ENCODE measurements at places on chromosomes 2 and 18.

DNA sequence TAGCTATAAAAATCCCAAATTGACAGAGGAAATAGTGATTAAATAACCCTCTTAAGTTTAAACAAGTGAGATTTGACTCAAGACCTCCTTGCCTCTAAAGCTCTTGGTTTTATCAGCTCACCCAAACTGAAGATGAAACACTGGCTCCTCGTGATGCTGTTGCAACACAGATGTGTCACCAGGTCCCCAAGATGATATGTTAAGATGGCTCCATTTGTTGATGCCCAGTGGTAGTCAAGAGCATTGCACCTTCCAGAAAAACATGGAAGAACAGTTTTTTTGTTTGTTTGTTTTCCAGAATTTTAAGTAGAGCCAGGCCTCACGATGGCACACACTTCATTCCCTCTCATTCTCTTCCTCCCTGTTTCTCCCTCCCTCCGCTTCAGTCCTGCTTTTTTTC lies 399.8 kb downstream of the TXNL1 start:
- no peak for DNase-seq

GRCh38 chr2:231554748-231555545 lies 24.7 kb upstream of the NMUR1 start:
- DNase-seq: no peak

GRCh38 chr18:59140302-59140885 lies 710 bp downstream of the SEC11C start:
- DNase-seq: peak; percentile 42

DNA sequence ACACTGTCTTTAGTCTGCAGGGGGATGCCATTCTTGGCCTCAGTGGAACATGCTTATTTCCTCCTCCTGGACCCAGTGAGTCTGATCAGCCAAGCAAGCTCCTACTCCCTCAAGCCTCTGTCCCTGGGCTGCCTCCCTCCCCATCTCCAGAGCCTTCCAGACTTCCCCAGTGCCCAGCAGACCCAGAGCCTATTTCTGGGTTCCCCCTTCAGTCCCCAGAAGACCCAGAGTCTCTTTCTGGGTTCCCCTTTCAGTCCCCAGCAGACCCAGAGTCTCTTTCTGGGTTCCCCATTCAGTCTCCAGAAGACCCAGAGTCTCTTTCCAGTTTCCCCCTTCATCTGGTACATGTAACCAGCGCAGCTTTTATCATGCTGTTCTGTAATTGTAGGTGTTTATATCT lies 17.0 kb upstream of the PKDCC start:
- no peak for DNase-seq

DNA sequence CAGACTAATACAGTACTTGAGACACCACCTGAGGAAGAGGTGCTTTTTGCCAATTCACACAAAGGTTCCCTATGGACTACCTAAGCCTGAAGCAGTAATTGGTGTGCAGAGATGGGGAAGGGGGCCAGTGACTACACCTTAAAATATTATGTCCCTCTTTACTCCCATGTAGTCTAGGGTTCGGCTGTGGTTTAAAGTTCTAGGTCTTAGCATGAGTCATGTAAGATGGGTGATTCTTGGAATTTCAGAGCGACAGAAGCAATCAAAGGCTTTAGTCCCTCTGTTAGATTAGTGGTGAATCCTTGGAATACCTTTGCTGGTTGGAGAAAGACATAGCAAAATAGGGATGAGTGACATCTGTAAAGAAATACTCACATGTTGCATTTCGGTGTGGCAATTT lies 14.3 kb upstream of the CCDC85A start:
- DNase-seq: no peak
